ENCODE measurements at places on chromosomes 12 and 14.

DNA sequence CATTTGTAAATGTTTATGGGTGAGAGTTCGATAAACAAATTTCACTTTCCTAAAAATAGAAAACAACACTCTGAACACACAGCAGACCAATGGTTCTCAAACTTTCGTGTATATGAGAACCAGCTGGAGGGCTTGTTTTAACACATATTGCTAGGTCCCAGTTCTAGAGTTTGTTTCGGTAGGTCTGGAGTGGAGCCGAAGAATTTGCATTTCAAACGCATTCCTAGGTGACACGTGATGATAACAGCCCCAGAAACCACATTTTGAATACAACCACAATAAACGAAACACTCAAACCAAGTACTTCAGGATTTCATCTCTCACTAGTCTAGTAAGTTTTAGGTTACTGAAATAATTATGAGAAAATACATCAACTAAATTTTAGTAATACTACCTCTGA lies 17.1 kb downstream of the SEC23A start:
- H3K4me1 ChIP-seq = no peaks in the 10 kb centered on the region
- peaks cover 11% of the 10 kb centered on the region for H3K36me3 ChIP-seq
- H3K27me3 ChIP-seq = no peaks in the 10 kb centered on the region
- DNase-seq = no peak
- H3K4me3 ChIP-seq = no peak overlapping the region

GRCh38 chr12:120699553-120699952 lies 10.7 kb upstream of the UNC119B start:
- H3K4me3 ChIP-seq = no peak overlapping the region
- DNase-seq = no peak
- no peak overlapping the region for H3K27ac ChIP-seq
- no peaks in the 10 kb centered on the region for H3K27me3 ChIP-seq

DNA sequence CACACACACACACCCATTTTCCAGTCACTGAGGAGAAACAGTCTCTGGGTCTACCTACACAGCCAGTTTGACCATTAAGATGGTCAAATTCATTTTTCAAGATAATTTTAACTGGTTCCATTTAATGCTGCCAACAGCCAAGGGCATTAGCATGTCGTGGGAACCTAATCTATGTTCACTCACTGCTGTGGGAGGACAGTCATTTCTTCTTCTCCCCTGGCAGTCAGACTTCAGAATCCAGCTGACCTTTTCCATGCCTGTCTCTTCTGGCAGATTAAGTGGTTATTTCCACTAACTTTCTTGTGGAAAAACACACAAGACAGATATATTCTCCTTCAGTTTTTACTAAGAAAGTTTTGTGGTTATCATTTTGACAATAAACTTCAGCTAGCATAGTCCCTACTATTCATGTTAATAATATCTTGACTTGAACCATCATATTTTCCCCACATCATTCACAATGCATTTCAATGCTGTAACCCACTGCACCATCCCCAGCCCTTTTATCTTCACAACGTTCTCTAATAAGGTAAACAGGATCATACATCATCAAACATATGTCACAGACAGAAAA lies 82.2 kb downstream of the DAD1 start:
- no peak for DNase-seq
- H3K36me3 ChIP-seq = no peaks in the 10 kb centered on the region
- H3K27ac ChIP-seq = no peak overlapping the region
- H3K27me3 ChIP-seq = no peaks in the 10 kb centered on the region
- H3K4me3 ChIP-seq = no peak overlapping the region
- peaks cover 4% of the 10 kb centered on the region for H3K4me1 ChIP-seq

DNA sequence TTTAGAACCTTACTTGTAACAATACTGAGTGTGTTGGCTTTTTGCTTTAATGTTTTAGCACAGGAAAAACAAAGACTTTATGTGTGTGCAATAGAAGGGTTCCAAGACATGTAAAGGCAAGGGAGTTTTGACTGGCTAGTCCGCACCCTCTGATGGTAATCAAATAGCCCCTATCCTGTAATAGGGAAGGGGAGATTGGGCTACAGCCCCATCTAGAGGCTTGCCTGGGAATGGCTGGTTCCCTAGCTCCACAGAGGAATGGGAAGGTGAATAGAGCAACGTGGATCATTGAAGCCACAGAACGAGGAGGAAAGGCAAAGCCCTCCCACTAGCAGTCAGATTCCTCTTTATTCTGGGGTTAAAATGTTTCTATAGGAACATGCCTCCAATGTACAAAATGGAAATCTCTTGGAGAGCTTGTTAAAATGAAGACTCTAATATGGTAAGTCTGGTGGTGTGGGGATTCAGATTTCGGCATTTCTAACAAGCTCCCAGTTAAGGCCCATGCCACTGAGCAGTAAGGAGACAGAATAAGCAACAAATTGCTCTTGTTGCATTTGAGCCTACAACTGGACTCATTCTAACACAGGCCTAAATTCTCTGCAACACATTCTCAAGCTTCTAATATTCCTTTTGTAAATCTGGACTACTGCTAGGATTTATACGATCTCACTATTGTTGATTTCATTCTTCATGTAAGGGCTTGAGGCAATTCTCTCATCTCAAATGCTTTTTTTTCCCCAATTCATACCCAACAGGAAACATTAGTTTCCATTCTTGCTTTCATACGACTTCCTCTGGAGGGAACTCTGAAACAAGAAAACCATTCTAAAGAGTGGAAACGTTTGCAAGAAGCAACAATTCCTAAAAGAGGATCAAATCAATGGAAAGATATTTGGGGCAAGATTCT lies 57.1 kb downstream of the NIN start:
- no peak overlapping the region for H3K4me3 ChIP-seq
- no peaks in the 10 kb centered on the region for H3K27me3 ChIP-seq
- no peaks in the 10 kb centered on the region for H3K36me3 ChIP-seq
- peak overlapping the region; percentile 83 for H3K27ac ChIP-seq

DNA sequence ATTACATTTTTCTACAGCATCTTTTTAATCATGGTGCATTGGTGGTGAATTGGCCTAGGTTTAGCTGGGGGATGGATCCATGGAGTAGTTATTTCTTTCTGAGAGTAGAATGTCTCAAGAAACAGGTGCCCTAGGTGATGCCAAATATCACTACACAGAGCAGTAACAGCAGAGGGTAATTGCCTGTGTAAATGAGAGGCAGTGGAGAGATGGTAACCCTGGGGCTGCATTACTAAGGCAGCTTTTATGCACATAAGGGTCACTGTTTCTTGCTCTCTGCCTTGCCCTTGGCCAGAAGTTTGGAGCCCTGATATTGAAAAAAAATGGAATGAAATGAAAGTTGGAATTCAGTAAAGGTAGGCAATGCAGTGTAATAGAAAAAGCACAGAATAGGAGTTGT lies 604.0 kb downstream of the NOVA1 start:
- no peak overlapping the region for H3K4me3 ChIP-seq
- no peak for DNase-seq
- no peaks in the 10 kb centered on the region for H3K36me3 ChIP-seq

All from breast epithelium (tissue), 4 donors.